Choroid plexus epithelial cell (primary cell): ENCODE measurements at places on chromosomes 3 and 15.
A peak's percentile ranks its signal among the peaks of the same experiment; 100 is the strongest.

- DNase-seq: peak; percentile 26
These were observed 88.2 kb downstream of the AP4E1 start for GRCh38 chr15:50996641-50997040.

- DNase-seq: peak; percentile 23
These were observed 1.1 kb downstream of the HHATL start for GRCh38 chr3:42701371-42702065.

GRCh38 chr15:66288551-66289185 lies 4.7 kb upstream of the DIS3L start:
- peak; percentile 39 for DNase-seq

- no peak for DNase-seq
These were observed 515.1 kb downstream of the GABRG3 start for GRCh38 chr15:27486051-27486450.

DNA sequence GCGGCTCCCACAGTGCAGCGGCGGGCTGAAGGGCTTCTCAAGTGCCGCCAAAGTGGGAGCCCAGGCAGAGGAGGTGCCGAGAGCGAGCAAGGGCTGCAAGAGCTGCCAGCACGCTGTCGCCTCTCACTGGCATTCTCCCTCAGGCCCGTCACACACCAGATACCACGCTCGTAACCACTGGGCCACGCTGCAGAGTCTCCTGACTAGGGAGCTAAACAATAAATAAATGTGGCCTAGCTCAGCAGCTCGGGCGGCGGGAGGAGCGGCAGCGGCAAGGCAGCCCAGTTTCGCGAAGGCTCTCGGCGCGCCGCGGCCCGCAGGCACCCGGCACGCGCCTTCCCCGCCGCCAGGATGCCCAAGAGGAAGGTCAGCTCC lies 55.9 kb upstream of the FAM174B start:
- no peak for DNase-seq

- DNase-seq: peak; percentile 52
These were observed 300.5 kb upstream of the MME start for GRCh38 chr3:154779571-154779970.

DNA sequence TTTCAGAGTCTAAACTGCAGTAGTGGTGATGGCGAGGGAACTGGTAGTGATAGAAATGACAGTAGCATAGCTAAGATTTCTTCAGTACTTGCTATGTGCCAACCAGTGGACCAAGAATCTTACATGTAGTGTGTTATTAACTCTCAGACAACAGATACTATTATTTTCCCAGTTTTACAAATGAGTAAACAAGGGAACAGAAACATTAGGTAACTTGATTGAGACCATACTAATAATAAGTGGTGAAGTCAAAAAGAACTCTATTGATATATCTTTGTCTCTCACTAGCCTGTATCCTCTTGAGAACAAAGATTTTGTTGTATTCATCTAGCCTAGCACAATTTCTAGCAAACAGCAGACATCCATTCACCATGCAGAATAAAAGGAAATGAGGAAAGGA lies 250.1 kb downstream of the ZBTB20 start:
- no peak for DNase-seq

- no peak for DNase-seq
These were observed 897.2 kb upstream of the ARPP21 start for GRCh38 chr3:34742151-34742550.

DNA sequence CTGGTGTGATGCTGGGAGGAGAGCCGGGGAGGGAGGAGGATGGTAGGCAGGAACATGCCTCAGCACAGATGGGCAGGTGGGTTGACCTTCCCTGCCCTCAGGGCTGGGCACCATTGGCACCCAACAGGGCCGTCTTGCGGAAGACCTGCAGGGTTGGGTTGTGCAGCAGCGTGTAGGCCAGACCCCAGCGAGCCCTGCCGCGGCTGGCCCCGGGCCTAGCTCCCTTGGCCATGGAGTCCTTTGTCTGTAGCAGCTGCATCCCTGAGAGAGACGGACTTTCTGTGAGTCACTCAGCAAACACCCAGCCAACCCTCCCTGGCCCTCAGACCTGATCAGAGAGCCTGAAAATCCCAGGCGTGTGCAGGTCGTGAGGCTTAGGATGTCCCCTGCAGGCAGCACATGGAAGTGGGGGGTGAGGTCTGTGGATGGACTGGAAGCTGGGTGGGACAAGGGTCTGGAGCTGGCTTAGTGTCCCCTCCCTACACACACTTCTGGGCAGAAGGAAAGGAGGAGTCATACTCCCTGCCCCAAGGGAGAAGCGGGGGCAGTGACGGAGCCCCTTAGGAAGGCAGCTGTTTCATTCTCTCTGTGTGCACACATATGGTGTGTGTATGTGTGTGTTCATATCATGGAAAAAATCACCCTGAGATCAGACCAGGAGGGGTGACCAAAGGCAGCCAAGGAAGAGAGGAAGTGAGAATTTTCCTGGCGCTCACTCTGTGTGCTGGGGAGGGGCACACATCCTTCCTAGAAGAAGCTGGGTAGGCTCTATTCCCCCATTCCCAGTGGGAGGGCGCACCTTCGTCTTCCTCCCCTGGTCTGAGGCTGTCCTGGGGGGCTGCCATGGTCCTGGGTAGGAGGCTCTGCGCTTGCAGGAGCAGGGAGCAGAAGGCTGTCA lies 6.7 kb downstream of the ISLR start:
- peak; percentile 83 for DNase-seq

DNA sequence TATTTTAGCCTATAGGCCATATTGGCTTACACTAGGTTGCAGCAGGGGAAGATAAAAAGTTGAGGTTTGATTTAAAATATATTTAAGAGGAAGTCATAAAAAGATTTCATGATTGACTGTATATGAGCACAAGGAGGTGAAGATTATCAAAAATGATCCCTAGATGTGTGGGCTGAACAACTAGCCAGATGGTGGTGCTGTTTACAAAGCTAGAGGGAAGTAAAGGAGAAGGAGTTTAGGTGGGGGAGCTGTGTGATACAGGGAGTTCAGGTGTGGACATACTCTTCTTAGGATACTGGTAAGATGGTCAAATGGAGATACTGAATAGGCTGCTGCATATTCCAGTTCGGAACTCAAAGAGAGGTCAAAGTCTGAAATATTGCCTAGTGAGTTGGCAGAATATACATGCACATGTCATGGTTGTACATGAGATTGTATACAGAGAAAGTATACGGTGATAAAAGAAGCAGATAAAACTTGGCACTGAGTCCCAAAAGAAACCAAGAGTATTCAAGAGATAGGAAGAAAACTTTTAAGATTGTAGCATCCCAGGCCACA lies 727.8 kb downstream of the NLGN1 start:
- peak; percentile 49 for DNase-seq

DNA sequence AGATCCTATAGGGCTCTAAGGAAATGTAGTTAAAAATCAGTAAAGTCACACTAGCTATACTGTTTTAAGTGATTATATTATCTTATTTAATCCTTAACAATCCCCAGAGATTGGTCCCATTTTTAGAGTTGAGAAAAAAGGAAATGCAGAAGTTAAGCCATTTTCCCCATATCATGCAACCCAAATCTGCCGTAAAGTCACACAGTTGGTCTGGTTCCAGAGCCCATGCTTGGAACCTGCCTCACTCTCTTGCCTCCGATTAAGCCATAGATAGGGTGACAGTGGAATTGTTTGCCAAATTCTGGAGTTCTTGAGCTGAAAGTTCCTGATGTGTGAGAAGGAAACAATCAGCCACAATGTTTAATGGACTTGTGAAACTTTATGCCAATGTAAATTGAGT lies 2.3 kb upstream of the P2RY13 start:
- no peak for DNase-seq
